ENCODE measurements at places on chromosomes 5 and 9.

- DNase-seq = no peak
These were observed 102.2 kb upstream of the SLCO6A1 start for GRCh38 chr5:102600964-102601363.

DNA sequence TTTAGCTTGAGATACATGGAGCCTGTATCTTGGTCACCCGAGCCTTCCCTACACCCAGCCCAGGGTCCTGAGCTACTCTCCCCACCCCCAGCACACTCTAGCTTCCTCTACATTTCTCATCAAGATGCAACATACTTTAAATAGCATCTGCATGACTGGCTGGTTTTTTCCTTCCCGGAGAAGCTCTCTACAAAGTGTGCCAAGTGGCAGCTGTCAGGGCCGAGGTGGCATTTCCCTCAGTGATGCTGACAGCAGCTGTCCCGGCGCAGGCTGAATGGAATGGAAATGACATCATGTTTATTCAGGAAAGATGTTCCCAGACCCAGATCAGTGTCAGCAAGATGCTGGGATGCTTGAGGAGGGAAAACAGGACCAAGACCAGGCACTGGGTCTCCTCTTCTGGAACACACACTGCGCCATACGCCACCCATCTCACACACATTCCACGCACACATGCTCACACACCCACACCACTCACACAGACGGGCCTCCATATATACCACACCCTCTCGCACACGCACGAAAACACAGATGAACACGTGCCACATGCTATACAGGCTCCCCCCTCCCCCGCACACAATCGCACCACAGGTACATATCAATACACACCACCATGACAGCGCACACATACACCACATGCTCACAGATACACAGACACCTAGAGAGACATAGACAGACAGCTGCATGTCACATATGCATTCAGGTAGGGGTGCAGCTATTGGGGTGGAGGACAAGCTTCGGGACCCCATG is 67.8 kb downstream of the LHX2 start:
- DNase-seq = no peak

DNA sequence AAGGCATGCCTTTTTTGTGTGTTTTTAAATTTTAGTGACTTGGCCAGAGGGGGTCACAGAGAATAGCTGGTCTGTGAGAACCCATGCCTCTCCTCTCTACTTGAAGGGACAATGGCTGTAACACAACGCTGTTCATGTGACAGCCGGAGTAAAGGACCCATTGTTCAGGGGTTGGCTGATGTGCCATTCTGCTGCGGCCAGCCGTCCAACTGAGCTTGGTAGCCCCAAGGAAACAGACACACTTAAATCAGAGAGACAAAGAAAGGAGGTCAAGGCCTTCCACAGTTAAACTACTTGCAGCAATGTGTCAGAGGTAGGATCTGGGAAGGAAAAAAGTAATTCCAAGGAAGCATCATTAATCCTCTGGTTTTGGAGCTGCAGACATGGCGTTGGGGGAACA is 8.1 kb downstream of the MEGF10 start:
- DNase-seq = no peak

DNA sequence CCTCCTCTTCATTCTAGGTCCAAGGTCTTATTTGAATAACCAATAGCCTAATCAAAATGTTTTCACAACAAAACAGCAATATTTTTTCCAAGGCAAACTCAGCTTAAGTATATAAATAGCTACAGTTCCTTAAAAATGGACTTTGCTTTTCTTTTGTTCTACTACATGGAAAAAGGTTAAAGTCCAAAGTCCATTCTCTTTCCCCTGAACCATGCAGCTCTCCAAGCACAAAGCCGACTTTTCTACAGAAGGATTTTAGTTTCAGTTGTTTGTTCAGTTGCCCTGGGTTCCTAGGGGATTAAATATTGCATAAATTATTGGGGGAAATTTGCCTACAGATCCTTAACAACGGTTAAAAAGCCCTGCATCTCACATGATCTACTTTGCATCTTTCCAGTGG is 677.0 kb upstream of the KLF4 start:
- no peak for DNase-seq

DNA sequence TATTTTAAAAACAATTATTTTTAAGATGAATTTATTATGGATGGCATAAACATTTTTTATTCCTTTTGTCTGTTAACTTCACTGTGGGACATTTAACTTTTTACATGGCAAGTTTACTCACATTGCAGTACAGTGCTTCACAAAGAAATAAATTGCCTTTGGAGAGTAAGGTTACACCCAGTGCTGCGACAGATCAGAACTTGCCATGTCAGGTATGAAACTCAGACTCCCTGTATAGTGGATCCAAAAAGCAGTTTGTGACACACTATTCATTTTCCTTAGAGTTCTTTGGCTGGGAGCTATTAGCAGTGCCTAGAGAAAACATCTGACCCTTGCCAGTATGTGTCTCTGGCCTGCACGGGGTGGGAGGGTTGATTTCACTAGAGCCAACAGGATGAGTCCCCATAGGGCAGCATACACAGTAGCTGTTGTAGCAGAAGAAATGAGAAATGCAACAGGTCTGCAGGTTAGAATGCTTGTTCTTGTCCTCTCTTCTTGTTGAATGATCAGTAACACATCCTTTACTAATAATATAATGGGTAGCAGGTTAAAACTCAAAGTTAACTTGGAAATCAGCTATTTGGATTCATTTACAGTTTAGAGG is 42.9 kb downstream of the STARD4 start:
- no peak for DNase-seq

- DNase-seq = peak; percentile 61
These were observed 92.1 kb upstream of the MAP1B start for GRCh38 chr5:72015103-72015548.

GRCh38 chr9:82284758-82285157 is 296.2 kb downstream of the SPATA31D1 start:
- DNase-seq = no peak

GRCh38 chr9:122219856-122220672 is 8.7 kb downstream of the LHX6 start:
- no peak for DNase-seq

GRCh38 chr9:37943345-37944265 is 39.7 kb upstream of the SLC25A51 start:
- no peak for DNase-seq

- DNase-seq = no peak
These were observed 10.5 kb upstream of the MYORG start for GRCh38 chr9:34387239-34387638.

DNA sequence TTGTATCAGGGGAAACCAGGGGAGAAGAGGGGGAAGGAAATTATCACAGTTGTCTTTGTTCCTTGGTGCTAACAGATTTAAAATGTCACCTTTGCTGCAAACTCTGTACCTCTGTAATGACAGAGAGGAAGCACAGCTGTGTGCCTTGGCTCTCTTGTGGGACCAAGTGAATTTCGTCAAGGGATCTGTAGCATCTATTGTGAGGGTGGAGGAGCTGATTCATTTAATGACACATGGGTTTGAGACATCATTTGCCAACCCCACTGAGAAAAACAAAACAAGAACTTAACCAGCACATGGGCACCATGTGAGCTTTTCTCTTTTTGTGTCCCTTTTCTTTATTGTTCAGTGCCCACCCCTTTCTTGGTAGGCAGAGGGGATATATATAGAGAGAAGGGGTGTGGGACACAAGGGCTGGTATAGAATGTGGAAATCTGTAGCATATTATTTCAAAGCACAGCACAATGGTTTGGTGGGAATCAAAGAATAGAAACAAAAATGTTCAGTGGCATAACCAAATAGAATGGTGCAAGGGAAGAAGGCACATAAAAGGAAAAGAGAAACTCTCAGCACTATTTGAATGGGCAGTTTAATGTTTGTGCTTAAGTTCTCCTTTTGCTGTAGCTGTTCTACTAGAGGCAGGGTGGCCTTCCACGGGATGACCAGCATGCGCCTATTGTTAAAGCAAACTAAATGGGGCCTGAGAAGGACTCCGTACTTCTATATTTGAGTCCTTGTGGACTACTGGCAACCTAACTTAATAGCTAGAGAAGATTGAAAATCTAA is 63.3 kb downstream of the LIX1 start:
- no peak for DNase-seq

- no peak for DNase-seq
These were observed 75.1 kb upstream of the ATG10 start for GRCh38 chr5:81896764-81897163.

DNA sequence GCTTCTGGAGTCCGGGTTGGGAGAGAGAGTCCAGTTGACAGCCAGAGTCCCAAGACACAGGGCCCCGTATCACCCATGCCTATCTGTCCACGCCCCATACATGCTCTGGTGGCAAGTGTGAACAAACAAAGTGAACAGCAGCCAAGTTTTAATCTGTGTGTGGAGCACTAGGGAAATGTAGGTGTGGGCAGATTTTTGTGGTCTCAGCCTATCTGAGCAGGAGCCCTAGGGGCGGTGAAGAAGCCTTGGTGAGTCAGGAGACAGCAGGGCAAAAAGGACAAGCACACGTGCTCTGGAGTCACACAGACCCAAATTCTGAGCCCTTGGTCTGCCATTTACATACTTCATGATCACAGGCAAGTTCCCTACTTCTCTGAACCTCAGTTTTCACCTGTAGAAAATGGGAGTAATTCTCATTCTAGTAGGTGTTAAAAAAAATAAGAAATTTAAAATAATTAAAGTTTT is 23.2 kb downstream of the EGR1 start:
- DNase-seq = no peak

GRCh38 chr9:124376329-124376728 is 38.9 kb downstream of the PSMB7 start:
- DNase-seq = no peak

DNA sequence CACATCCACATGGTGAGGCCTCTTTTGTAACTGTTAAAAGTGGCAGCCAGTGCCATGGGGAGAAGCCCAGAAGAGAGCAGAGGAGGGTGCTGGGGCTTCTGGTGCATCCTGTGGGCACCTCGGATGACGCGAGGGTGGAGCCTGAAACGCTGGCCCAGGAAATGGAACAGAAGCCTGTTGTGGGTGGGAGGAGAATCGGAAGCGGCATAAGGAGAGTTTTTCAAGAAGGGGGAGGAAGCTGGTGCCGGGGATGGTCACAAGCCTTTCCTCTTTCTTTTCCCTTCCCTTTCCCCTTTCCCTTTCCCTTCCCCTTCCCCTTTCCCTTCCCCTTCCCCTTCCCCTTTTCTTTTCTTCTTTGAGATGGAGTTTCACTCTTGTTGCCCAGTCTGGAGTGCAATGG is 12.9 kb downstream of the ANKRD33B start:
- no peak for DNase-seq

GRCh38 chr9:18493451-18493993 is 19.6 kb downstream of the ADAMTSL1 start:
- no peak for DNase-seq

DNA sequence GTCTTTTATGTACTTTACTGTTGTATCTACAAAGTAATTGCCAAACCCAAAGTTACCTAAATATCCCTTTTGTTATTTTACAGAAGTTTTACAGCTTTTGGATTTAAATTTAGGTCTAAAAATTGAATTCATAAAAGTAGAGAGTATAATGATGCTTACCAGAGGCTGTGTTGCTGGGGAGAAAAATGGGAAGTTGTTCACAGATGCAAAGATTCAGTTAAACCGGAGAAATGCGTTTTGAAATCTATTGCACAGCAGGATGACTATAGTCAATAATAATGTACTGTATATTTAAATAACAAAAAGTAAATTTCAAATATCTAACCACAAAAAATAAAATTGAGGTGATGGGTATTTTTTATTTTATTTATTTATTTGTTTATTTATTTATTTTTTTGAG is 2.6 kb upstream of the ANKRD18A start:
- DNase-seq = no peak

DNA sequence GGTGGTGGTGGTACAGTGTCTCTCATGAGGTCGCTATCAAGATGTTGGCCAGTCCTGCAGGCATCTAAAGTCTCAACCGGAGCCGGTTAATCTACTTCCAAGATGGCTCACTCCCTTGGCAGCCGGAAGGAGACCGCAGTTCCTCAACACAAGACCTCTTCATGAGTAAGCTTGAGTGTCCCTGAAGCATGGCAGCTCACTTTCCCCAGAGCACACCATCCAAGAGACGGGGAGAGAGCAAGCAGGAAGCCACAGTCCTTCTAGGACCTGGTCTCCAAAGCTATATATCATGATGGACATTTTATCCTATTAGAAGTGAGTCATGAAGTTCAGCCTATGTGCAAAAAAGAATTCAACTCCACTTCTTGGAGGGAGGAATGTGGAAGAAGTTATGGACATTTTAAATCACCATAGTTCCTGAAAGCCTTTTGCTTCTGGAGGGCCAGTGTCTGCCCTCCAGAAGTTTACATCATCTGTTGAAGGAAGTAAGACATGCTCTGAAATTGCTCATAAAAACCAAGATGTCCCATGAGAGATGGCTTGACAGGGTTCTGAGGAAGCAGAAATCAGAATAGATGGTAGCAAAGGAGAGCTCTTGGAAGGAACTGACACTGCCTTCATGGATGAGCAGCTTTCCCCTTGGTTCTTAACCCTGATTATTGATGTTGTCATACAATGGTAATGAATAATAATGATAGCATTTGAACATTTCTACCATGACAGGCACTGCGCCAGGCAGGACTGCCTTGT is 21.3 kb downstream of the GALNT10 start:
- no peak for DNase-seq

DNA sequence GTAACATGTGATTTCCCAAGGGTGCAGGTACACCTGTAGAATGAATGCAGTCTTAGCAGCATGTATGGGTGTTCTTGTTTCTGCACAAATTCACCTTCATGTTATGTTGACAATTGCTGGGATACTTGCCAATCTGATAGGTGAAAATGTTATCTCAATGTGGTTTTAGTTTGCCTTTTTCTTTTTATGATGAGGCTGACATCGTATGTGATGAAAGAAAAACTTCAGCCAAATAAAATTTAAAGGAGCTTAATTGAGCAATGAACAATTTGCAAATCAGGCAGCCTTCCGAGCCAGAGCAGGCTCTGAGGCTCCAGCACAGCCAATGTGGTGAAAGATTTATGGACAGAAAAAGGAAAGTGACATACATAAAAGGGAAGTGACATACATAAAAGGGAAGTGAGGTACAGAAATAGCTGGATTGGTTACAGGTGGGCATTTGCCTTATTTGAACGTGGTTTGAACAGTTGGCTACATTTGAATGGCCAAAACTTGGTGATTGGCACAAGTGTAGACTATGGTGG is 10.5 kb downstream of the TAL2 start:
- DNase-seq = no peak

DNA sequence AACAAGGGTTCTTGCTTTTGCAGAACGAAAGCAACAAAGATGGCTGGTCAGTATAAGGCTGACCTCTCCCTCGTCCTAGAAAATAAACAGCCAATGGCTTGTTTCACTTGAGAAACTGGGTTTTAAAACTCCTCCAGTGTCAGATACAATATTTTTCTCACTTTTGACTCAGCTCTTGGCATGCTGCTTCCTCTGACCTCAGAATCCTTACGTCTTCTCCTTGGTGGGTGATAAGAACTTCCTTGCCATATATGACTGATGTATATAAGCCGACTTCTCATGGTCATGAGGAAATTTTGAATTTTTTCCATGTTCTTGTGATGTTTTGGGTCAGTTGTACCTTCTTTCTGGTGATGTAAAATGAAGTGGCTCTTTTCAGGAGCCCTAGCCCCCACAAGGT is 3.8 kb downstream of the ZNF618 start:
- DNase-seq = no peak

- DNase-seq = no peak
These were observed 42.5 kb upstream of the GOLM1 start for GRCh38 chr9:86141843-86142242.

All from NCI-H2227 treated with DMSO at 0.1 percent for 48 hours (cell line).